ENCODE measurements at places on chromosomes 6 and 20.

DNA sequence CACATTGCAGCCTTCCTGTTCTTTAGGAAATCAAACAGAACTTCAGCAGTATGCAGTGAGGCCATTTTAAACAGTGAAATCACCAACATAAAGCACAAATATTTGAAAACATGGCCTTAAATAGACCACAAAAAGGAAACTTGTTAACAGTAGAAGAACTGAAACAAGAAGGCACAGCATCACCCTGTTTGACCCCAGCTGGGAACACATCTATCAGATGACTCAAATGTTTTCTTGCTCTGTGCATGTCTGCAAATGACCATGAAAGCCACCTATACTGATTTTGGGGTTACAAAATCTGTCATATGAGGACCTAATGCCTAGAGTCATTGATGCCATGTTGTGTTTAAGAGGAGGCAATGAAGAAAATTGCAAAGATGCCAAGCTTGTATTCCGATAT is 123.8 kb upstream of the ADGRF1 start:
- DNase-seq = peak; percentile 24

- DNase-seq = no peak
These were observed 205.7 kb downstream of the ATXN1 start for GRCh38 chr6:16555550-16555949.

- peak; percentile 5 for DNase-seq
These were observed 969.9 kb upstream of the CITED2 start for GRCh38 chr6:140344142-140344913.

- DNase-seq = no peak
These were observed 16.0 kb downstream of the HECA start for GRCh38 chr6:139150920-139151319.

- no peak for DNase-seq
These were observed 5.3 kb upstream of the ADGRF5 start for GRCh38 chr6:46927066-46927465.

- DNase-seq = no peak
These were observed 38.1 kb downstream of the B4GALT5 start for GRCh38 chr20:49675368-49676151.

DNA sequence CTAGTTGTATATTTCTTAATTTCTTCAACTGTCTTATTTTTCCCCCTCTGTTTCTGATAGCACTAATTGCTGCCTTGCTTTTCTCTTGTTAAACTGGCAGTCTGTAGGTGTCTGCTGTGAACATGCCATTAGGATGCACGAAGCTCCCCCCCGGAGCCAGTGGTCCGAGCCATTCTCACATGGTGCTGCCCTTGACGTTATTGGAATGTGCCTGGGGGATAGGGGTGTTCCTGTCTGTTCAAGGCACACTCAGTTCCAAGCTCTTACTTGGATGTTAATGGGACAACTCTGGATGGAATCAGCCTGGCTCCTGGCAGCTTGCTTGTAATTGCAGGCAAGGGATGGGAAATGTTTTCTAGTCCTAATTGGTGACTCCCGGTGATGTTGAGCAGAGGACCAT is 68.4 kb downstream of the RREB1 start:
- DNase-seq = no peak

GRCh38 chr6:63864671-63865318 is 229.2 kb downstream of the PHF3 start:
- DNase-seq = no peak
